ENCODE measurements at places on chromosomes 13 and 19.
A peak's percentile ranks its signal among the peaks of the same experiment; 100 is the strongest.

DNA sequence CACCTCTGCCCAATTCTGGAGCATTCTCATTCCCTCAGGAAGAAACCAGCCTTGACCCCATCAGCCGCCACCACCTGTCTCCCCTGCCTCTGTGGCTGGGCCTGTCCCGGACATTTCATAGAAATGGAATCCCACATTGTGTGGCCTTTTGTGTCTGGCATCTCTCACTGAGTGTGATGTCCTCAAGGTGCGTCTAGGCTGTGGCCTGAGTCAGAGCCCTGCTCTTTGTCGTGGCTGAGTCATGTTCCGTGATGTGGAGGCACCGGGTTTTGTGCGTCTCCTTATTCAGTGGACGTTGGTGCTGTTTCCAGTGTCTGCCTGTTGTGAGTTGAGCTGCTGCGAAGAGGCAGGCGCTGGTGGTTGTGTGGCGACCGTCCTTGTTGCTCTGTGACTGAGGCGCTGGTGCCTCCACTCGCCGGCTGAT is 3.5 kb downstream of the FZR1 start:
- peak; percentile 89 for DNase-seq

DNA sequence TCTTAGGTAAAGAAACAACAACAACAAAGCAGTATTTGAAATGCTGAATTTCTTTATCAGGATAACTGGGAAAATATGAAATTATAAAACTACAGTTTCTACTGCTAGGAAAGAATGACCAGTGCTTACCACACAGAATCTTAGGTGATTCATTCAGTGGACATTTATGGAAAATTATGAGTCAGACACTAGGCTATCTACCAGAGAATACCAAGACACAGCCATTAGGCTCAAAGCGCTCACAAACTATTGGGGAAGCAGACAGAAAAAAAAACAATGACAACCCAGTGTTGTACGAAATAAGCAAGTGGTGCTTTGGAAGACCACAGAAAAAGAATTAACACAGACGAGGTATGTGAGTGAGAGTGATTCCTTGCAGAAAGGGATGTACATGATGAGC is 1019.5 kb downstream of the PCDH9 start:
- DNase-seq = peak; percentile 88

- DNase-seq = no peak
Measured at GRCh38 chr19:30799865-30800755, 427.9 kb downstream of the ZNF536 start.

DNA sequence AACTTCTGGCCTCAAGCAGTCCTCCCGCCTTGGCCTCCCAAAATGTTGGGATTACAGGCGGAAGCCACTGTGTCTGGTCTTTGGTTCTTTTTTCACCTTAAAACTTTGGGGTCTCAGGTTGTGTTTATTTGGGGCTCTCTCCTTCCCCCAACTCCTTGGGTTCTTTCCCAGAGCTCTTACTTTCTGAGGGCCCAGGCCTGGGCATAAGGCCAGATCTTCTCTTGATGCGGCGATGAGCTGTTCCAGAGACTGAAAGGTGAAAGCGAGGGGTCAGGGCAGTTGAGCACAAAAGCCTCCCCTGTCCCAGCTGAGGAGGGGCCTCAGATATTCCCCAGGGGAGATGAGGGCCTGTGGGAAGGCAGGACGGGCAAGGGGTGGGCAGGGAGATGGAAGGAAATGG is 7.1 kb downstream of the POLR1G start:
- DNase-seq = no peak

DNA sequence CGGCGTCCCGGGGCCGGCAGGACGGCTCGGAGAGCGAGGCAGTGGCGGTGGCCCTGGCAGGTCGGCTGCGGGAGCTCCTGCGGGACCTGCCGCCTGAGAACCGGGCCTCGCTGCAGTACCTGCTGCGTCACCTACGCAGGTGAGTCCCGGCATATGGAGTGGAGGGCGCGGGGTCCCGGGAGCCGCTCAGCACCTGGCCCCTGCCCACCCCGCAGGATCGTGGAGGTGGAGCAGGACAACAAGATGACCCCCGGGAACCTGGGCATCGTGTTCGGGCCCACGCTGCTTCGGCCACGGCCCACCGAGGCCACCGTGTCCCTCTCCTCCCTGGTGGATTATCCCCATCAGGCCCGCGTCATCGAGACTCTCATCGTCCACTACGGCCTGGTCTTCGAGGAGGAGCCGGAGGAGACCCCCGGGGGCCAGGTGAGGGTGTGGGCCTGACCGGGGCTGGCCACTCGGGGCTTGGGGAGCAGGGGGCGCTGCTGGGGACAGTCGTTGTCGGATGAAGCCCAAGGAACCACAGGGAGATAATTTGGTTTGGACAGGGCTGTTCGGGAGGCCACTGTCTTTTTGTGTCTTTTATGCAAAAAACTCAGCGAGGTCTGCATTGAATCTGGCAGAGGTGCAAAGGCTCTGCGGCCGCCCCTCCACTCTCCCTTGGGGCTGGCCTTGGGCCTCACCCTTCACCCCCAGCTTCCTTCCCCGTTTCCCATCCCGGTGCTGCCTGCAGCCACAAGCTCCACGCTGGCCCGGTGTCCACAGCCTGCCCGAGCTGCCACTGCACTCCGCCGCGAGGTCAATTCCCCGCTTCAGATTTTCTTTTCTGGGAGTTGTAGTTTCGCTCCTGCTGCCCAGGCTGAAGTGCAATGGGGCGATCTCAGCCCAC is 12.0 kb downstream of the POLR2E start:
- DNase-seq = no peak

DNA sequence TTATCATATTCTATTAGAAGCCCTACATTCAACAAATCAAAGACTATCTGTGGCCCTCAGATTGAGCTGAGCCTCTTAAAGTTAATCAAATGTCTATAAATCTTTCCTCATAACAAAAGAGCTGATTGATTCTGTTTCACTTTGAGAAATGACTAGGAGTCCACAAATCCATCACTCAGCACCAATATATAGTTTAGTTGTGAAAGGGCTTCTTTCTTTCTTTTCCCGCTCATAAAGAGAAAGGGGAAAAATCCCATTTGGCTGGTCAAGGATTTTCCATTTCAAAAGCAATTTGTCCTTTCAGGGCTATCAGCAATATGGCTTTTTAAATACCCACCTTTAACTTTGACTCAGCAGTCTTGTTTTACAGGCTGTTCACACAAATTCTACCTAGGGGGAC is 408.5 kb upstream of the PCDH20 start:
- DNase-seq = no peak

DNA sequence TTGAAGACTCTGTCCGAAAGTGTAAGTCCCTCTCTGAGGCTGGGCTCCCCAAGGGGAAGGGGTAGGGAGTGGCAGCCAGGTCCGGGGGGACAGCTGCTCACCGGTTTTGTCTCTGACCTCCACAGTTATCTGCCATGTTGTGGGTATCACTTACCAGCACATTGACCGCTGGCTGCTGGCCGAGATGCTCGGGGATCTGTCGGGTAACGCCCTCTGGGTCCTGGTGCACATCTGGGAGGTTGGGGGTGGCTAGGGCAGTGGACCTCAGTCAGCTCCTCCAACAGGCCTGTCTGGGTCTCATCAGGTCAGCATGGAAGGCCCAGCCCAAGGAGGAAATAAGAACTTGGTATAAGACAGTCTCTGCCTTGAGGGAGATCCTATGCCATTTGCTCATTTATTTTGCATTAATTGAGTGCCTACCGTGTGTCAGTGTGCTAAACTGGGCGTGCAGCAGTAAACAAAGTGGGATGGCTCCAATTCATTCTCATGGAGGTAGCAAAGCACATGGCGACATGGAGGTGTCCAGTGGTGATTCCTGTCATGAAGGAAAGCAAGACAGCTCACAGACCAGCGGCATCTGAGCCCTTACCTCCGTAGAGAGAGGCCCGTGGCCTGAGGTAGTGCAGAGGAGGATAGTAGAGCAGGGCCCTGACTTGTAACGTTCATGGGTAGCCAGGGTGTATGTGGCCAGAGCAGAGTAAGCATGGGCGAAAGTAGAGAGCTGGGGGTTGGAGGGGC is 13.7 kb downstream of the EIF3K start:
- DNase-seq = no peak

DNA sequence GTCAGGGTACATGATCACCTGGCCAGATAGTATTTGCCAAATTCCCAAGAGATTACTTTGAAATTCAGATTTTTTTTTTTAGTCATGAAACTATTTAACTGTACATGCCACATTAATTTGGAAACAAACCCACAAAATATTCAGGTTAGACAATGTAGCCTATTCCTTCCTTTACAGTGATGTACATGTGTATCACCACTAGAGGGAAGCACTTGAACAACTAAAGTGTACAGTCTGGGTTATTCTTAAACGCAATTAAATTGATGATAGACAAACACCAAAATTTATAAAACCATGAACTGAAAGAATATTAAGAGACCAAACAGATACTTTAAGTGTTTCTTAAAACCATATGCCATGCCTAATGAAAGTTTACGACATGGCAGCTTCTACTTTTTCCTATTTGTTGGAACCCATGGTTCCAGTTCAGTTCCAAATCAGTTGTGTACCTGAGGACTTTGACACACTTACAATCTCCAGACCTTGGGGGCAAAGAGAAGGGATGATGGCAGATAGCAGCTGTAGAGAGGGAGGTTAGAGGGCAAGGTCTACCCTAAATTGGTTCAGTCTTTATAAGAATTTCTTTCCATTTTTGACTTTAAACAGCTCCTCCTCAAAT is 52.8 kb downstream of the TNFSF13B start:
- DNase-seq = peak; percentile 63

DNA sequence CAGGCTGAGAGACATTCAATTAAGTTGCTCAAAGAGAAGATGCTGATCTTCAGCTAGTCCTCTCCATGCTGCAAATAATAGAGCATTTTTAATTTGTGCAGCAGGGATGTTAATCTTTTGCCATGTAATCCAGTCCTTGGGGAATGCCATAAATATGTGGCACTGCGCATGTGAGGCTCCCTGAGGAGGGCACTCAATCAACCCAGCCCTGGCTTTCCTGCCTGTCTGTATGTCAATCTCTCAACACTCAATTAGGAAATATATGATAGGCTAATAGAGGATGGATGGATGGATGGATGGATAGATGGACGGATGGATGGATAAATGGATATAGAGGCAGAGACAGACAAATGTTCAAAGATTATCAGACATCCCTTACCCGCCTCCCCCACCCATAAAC is 31.6 kb upstream of the POP4 start:
- no peak for DNase-seq

GRCh38 chr19:2561895-2562294 is 86.0 kb downstream of the GADD45B start:
- no peak for DNase-seq

DNA sequence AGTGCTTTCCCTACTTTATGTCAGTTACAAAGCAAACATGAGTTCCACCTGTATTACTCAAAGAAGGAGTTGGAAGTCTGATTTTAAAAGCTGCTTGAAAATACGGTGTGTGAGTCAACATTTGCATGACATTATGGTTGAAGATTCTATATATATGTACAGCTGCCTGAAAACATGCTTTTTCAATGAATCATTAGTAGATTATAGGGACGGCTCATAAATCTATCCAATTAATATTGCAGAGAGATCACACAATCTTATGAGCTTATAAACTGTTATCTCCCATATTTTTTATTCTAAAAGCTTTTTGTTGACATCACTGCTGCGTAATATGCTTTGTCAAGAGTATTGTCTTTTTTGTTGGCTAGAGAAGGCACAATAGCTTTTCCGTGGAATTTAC is 873.8 kb downstream of the SLITRK6 start:
- DNase-seq = peak; percentile 83

DNA sequence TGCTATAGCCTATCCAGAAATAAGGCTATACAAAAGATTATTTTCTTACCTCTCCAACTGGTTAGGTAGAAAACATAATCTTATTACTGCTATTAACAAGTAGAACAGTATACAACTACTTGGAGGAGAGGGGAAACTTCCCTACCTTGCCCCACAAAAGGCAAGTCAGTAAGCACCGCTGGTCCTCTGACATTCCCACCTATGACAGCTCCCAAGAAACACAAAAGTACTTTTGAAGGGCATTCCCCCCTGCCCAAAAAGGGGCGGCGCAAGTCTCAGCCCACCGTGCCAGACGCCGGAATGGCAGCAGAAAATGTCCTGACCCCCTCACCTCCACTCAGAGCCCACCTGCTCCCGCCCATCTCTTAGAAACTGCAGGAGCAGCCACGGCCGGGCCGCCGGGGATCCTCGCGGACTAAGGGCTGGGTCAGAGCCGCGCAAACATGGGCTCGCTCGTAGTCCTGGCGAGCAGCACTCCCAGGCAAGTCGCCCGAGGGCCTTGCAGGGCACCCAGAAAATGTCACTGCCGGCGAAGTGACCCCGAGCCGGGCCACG is 437 bp downstream of the SUCLA2 start:
- peak; percentile 40 for DNase-seq

DNA sequence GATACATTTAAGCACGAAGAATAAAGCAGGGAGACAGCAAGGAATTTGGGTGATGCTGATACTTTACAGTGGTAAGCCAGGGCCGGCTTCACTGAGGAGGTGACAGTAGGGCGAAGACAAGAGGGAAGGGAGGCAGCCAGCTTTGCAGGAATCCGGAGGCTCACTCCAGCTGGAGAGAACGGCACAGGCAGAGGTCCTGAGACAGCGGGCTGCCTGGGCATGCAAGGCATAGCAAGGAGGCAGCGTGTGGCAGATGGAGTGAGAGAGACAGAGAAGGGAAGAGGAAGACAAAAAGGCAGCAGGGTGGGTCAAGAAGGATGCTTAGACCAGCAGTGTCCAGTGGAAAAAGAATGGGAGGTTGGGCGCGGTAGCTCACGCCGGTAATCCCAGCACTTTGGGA is 83.2 kb upstream of the WASF3 start:
- no peak for DNase-seq

DNA sequence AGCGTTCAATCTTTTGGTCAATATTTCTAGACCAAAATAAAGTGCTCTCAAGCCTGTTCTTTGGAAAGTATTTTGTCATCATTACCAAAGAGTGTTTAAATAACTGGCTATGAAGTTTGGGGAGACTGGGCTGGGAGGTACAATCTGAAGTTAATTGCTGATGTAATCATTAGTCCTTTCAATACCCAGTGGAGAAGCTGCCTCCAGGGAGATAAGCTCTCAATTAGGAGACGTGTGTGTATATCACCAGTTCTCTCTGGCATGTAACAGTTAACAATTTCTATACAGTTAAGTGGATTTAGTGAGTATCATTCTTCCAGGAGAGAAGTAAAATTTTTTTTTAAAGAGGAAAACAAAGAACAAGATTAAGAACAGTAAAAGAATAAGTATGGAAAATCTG is 1.4 kb downstream of the COL4A1 start:
- no peak for DNase-seq

DNA sequence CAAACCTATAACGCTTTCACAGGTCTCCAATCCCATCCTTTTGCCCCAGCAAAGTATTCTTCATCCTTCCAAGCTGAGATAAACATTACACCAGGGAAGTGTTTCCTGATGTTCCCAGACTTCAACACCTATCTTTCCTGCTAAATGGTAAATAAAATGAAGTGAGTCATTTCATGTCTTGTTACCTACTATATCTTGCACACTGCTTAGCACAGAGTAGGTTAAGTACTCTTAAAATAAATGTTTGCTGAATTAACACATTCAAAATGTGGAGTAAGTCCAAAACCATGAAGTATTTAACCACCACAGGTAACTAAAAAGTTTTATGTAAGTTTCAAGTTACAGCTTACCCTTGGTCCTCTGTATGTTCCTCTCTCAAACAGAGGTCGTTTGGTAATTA is 3.4 kb downstream of the RBM26 start:
- no peak for DNase-seq

GRCh38 chr19:33280351-33280921 is 21.9 kb downstream of the CEBPA start:
- peak; percentile 14 for DNase-seq

- DNase-seq = no peak
Measured at GRCh38 chr13:97802213-97802612, 151.3 kb upstream of the IPO5 start.

Measured in ELR (cell line).